Kidney tubule cell (primary cell): ENCODE measurements at places on chromosomes 13 and 19.
A peak's percentile ranks its signal among the peaks of the same experiment; 100 is the strongest.

DNA sequence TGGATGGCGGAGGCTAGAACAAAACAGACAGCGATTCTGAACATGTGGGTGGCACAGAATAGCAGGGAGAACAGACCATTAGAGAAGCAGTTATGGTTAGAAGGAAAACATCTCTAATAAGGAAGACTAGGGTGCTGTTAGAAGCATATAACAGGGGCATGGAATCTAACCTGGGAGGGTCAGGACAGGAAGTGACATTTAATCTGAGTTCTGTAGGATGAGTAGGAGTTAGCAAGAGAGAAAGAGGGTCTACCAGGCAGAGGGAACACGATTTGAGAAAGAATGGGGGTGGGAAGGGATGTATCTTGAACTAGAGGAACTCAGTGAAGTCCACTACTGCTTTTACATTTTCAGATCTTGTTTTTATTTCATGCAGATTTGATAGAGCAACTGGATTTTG is 48.6 kb downstream of the B3GLCT start:
- no peak for DNase-seq

DNA sequence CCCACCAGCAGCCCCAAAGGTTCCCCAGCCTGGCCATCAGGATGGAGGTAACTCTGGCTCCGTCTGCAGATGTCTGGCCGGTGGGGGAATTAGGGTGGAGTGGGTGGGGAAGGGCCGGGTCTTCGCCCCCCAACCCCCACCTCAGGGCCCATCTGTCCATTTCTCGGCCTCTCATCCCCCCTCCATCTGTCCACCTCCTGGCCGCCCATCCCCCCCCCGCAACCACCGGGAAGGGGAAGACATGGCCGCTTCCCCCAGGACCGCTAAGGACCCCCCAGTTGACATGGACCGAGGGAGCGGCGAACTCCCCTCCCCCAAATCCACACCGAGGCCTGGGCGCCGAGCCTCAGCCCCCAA is 793 bp downstream of the LRFN1 start:
- no peak for DNase-seq

- no peak for DNase-seq
Observed at GRCh38 chr19:55672418-55672817, 2.6 kb upstream of the EPN1 start.

DNA sequence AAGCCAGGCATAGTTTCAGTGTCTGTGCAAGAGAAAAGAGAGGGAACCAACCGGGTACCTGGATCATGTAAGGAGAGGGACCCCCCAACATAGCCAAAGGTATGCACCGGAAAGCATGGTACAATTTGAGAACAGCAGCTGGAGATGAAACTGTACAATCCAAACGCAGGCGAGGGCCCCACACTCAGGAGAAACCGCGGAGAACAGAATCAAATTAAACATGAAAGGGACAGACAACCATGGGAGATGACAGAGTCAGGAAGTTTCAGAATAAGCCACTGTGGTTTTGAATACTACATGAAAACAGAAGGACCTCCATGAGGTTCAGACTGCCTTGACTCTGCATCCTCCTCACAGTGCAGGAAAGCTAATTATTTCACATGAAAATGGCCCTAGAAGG is 62.9 kb upstream of the SPATA13 start:
- DNase-seq: no peak

DNA sequence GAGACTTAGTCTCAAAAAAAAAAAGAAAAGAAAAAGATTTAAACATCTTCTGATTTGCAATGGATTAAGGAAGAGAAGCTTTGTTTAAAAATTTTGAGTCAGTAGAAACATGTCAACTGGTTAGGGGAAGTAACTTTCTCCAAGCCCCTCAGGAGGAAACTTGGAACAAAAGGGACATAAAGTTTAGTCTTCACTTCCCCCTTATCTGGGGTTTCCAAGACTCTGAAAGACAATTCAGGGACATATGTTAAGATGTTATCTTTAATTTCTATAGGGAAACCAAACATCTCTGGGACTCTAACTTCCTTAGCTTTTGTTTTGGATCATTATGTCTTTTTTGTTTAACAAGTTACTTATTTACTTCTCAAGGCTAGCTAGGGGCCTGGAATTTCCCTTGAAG is 20.1 kb upstream of the MRI1 start:
- DNase-seq: peak; percentile 17

DNA sequence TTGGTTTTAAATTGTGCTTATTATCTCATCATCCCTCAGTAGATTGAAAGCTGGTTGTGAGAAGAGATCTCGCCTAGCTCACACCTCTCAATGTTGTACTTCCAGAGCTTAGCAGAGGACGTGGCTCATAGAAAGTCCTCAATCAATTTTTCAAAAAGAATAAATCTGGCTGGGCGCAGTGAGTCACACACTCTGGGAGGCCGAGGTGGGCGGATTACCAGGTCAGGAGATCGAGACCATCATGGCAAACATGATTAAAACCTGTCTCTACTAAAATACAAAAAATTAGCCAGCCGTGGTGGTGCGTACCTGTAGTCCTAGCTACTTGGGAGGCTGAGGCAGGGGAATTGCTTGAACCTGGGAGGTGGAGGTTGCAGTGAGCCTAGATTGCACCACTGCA is 4.7 kb upstream of the ASF1B start:
- no peak for DNase-seq
